ENCODE measurements at places on chromosomes 2 and 18.

GRCh38 chr18:43161528-43161927 lies 46.0 kb upstream of the RIT2 start:
- no peak for DNase-seq

DNA sequence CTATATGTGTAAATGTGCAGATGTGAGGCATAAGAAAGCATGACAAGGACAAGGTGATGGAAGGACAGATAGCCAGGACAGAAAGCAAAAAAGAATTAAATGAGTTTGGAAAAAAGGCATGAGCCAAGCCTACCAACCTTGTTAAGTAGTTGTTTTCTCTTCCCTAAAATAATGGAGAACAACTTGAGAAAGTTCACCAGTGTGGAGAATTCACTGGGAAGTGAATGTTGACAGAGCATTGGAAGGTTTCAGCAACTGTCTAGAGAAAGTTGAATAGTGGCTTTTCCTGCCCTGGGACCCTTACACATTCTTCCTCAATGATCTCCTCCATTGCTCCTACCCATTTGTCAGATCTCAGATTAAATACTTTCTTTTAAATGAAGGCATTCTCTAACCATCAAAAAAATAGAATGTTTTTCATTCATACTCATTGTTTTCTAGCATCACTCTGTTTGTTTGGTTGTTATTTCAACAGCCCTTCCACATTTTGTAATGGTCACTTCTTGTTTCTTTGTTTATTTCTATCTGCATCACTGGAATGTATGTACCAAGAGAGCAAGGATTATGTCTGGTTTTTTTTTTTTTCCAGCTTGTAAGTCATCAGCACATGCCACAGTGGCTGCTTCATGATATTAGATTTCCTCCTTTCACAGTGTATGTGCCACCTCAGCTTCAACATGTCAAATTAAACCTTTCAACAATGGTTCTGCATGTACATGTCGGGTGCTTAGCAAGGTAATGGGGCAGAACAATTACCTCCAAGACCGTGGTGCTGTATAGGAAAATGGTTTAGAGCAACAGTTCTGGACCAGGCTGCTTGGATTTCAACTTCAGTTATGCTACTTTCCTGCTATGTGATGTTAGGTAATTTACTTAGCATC lies 586.0 kb upstream of the VRK2 start:
- no peak for DNase-seq

GRCh38 chr2:205435970-205436369 lies 246.3 kb upstream of the NRP2 start:
- no peak for DNase-seq

- no peak for DNase-seq
These were observed 30.4 kb upstream of the GMCL1 start for GRCh38 chr2:69798909-69799526.

DNA sequence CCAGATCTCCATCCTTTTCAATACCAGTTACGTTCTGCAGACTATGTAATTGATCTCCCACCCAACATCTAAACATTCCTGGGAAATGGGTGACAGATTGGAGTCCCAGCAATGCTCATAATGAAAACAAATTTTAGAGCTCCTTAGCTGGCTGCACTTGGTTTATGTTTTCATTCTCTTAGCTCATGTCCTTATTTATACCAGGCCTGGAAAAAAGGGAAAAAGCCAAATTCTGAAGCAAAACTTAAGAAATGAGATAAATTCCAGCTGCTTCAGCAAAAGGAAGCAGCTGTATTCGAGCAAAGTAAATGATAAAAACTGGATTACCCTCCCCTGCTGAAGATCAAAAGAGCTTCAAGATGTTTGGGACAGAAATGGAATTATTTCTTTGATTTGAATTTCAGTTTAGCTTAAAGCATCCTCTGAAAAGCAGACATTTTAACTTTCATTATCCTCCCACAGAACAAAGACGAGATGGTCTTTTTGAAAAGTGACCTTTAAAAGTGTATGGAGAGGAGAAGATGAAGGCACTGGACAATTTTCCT lies 196.5 kb upstream of the THUMPD2 start:
- DNase-seq: no peak

GRCh38 chr2:164887434-164888144 lies 46.0 kb upstream of the COBLL1 start:
- DNase-seq: no peak

- DNase-seq: no peak
These were observed 117.3 kb downstream of the FEZ2 start for GRCh38 chr2:36480636-36481035.

GRCh38 chr2:112812318-112813267 lies 24.0 kb downstream of the IL1B start:
- DNase-seq: no peak

DNA sequence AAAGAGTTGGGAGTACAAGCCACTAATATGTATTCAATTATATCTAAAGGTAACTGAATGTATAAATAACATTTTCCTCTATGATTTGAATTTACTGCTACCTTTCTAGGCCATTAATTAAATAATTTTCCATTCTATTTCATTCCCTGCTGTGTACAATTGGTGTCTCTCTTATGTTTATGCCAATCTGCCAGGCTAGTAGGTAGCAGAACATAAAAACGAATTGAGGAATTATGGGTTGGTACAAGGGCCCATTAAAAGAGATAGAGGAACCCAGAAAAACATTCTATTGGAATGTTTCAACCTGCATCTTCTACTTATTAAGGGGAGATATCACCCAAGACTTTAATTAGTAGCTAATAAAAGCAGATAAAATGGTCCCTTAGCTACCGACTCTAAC lies 32.2 kb downstream of the AKAIN1 start:
- DNase-seq: no peak

- no peak for DNase-seq
These were observed 532.1 kb downstream of the SOX11 start for GRCh38 chr2:6224267-6224666.

- no peak for DNase-seq
These were observed 584.6 kb downstream of the CNTNAP5 start for GRCh38 chr2:124609667-124610066.

DNA sequence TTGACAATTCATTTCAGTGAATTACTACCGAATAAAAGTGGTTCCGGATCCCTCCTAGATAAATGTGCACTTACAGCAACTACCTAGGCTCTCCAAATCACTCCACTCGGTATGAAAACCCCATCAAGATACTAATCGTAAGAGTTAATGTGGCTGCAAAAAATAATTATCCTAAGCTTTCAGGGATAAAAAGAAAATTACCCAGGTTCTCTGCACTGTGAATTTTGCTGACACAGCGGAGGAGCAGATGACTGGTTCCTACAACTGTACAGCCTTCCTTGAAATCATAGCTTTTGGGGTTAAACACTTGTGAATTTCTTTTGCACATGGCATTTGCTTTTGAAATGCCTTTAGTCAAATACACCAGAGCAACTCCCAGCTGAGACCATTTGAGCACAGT lies 104.7 kb downstream of the CD226 start:
- DNase-seq: no peak

- DNase-seq: no peak
These were observed 83.5 kb upstream of the CCDC195 start for GRCh38 chr2:224799691-224800090.

- no peak for DNase-seq
These were observed 17.2 kb downstream of the MAL start for GRCh38 chr2:95042472-95043271.

GRCh38 chr2:173990970-173991819 lies 26.0 kb upstream of the SP3 start:
- no peak for DNase-seq

- no peak for DNase-seq
These were observed 173.3 kb upstream of the SPRED2 start for GRCh38 chr2:65605743-65606058.

DNA sequence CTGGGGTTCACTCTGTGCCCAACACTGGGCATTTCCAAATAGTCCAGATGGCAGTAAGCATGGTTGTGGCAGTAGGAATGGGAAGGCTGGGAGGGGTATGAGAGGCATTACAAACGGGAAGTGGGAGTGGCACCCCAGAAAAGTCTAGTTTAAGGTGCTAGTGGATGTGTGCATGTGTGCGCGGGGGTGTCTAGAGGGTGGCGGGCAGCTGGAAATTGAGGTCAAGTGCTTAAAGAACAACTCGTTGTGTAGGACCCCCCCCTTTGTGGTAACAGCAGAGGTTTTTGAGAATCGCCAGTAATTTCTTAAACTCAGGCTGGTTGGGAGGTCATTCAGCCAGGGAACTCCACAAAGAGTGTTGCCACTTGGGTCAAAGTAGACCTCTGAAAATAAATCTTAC lies 69.9 kb downstream of the RHBDD1 start:
- DNase-seq: no peak

DNA sequence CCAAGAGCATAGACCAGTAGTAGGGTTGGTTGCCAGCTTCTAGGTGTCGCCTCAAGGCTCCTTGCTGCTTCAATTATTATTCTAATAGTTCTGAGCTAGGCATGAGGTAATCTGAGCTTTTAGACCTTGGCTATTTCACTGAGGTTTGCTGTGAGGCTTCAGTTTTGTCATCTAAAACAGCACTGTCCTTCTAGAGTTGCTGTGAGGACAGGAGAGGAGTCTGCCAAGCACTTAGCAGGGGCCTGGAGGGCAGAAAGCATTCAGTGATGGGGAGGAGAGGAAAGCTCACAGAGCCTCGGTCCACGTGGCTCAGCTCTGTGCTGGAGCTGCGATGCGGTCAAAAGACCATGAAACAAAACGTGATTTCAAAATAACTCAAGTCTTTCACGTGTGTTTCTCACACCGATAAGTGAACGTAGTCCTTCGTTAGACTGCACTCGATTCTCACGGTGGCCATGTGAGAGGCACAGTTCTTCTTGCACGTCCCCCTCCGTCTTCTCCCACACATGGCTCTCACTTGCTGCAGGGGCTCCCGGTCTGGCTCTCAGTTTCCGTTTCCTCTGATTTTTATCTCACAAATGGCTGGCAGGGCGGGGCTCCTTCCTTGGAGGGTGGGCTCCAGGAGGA lies 113.7 kb downstream of the B3GNT2 start:
- DNase-seq: no peak

- DNase-seq: no peak
These were observed 3.8 kb upstream of the ARHGAP25 start for GRCh38 chr2:68730828-68731227.

GRCh38 chr18:75031717-75032317 lies 177.1 kb downstream of the PTGR3 start:
- no peak for DNase-seq

- DNase-seq: no peak
These were observed 70.0 kb downstream of the ACOXL start for GRCh38 chr2:110802208-110802932.

DNA sequence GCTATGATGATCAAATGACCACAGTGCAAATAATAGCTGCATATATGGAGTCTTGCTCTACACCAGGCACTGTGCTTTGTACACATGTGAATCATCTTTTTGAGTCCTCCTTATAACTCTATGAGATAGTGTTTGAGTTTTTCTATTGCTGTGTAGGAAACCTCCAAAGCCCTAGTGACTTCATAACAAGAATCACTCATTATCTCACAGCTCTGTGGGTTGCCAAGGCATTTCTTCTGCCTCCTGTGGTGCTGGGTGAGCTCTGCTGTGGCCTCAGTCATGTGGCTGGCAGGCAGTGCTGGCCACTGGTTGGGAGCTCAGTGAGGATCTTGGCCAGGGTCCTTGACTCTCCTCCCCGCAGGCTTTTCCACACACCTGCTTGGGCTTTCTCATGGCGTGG lies 153.4 kb downstream of the CAPN13 start:
- no peak for DNase-seq

GRCh38 chr2:3981446-3981987 lies 278.1 kb downstream of the DCDC2C start:
- no peak for DNase-seq
